NCI-H446 treated with DMSO at 0.1 percent for 48 hours (cell line): ENCODE measurements at places on chromosomes 11 and 22.

DNA sequence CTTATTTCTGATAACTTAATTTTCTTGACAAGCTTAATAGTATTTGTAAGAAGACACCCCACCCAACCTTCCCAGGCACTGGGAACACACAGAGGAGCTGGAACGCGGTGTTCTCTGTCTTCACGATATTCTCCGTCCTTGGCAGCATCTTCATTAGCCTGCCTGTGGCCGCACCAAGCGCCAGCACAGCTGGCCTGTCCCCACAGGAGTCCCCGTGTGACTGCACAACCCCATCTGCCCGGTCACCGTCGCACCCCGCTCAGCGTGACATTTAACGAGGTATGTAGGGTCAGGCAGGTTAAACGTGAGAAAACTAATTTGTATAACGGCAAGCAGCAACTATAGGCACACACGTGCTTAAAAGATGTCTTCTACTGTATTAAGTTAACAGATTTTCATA lies 293.3 kb downstream of the BRD1 start:
- DNase-seq: no peak

DNA sequence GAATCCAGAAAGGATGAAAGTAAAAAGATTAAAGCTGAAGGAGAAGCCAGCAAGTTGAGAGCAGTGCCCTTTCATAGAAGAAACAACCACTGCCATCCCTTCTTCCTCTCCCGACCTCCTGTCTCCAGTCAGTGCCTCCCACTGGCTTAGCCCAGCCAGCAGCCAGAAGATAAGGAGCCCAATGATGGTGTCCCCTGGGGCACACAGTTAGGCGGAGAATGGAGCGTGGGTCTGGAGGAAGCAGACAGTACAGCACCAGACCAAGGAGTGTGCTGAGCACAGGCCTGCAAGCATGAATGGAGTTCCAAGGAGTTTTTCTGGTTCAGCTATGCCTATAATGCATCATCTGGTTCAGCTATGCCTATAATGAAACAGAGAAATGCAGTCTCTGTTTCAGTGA lies 54.3 kb upstream of the TNRC6B start:
- DNase-seq: no peak

DNA sequence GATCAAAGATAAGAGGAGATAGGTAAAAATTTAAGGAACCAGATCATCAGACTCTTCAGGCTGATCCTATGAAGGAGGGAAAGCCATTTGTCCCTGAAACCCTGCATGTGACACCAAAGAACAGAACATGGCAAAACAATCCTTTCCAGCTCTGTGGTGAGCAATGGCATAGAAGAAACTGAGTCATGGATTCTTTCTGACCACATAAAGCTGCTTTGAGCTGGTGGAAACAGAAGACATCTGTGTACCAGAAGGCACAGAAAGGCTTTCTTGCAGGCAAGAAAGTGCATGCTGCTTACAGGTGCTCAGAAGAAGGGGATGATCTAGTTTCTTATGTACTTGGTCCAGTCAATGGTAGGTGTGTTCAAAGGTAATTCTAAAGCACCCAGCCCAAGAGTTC lies 45.0 kb upstream of the APOA1 start:
- no peak for DNase-seq

- no peak for DNase-seq
These were observed 370.7 kb upstream of the CCDC90B start for GRCh38 chr11:83656796-83657330.

DNA sequence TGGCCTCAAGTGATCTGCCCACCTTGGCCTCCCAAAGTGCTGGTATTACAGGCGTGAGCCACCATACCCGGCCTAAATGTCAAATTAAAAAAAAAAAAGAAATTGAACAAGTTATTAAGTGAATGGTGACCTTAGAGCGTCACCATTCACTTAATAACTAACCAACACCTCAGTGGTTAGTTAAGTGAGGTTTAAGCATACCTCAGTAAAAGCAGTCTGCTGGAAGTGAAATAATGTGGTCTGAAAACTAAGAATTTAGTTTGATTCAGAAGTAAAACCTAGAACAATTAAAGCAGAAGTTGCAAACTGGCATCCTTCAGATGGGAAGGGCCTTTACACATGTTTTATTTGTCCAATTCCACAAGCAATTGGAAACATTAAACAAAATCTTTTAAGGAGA lies 71.5 kb downstream of the FCHSD2 start:
- no peak for DNase-seq

- no peak for DNase-seq
These were observed 86.4 kb downstream of the GRK3 start for GRCh38 chr22:25650833-25651232.

DNA sequence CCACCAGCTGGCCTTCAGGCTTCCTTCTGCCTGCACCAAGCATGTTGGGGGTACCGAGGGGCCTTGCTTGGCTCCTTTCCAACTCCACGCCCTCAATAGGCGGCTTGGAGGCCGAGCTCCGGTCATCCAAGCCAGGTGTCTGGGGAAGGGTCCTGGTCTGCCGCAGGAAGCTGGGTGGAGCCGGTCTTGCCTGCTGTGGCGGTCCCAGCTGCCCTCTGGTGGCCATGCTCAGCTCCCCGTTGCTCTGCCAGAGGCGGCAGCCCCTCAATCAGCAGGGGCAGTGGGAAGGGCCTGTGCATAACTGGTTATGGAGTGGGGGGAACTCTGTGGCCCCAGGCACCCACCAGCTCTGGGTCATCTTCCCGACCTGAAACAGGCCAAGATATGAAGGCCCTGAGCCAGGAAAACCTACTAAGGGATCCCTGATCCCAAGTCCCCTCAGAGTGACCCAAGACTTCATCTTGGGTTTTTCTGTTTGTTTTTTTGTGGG lies 3.2 kb downstream of the ARVCF start:
- DNase-seq: no peak

DNA sequence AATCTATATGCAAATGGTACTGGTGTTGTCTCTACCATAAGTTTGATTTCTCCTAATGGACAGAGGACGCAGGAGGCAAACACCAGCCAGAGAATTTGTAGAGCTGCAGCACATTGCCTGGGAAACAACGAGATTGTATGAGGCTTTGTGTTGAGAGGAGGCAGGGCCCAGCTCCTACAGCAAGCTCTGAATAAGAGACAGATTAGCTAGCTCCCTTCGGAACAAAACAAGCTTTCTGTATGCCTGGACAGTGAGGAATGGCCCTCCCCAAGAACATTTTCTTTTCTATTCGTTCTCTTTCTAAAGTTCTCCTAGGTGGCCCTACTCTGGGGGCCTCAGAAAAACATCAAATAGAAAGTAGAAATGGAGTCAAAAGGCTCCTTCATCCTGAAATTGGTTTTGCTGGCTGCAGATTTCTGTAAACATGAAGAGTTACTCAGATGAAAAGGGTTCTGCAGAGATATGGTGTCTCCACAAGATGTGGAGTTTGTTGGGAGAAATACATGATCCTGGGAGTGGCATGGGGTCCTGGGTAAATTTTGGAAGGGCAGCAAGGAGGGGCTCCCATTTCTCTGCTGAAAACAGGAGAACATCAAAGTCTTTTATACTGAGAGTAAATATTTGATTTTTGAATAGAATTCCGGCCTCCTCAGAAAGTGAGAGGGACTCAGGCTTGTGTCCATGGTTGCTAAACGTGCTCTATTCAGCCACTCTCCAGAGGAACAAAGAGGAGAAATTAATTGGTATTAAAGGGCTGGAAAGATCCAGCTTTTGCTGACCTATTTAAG lies 6.8 kb upstream of the HEPACAM start:
- DNase-seq: no peak

- DNase-seq: no peak
These were observed 18.2 kb downstream of the CELF1 start for GRCh38 chr11:47534704-47535251.

GRCh38 chr11:125301346-125301745 lies 136.8 kb downstream of the PKNOX2 start:
- no peak for DNase-seq

DNA sequence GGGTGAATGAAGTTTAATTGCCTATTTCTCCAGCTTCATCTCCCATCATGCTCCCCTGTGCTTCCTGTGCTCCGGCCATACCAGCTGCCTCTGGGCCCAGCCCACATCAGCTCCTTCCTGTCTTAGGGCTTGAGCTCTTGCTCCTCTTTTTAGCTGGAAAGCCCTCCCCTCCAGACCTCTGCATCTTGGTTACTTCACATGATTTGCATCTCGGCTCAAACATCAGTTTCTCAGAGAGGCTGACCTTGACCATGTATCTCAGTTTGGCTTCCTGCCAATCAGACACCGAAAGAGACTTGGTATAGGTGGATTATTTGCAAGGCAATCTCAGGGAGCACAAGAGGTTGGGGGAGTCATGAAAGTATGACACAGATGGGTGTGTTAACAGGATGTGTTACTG lies 73.2 kb upstream of the TIMP3 start:
- no peak for DNase-seq
